ENCODE measurements at places on chromosomes 4 and X.

DNA sequence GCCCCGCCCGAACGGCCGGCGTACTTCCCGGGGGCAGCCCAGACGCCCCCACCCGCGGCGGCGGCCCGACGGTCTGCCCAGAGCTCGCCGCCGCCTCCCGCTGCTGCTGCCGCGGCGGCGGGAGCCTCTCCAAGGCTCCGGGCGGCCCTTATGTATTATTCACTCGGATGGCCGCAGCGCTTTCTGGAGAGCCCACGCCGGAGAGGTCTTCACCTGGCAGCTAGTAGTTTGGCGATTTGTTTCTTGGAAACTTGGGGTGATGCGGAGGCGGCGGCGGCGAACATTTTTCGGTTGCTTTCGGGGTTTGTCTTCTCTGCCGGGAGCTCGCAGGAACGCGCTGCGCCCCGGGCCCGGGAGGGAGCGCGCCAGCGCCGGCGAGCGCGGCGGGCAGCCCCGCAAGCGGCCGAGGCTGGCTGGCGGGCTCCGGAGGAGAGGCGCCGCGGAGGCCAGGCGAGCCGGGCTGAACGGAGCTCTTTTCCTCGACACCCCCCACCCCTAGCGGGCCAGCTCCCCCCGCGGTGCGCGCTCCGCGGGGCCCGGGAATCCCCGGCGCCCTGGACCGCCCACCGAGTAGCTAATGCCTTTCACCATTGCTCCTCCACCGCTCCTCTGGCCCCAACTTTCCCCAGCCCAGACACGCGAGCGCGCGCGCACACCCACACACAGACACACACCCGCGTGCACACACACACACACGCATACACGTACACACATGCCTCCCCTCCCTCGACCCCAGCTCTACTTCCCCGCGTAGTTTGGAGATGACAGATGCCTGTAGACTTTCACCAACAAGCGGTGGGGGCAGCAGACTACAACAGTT lies 113.5 kb downstream of the DHX15 start:
- peak; percentile 38 for DNase-seq

DNA sequence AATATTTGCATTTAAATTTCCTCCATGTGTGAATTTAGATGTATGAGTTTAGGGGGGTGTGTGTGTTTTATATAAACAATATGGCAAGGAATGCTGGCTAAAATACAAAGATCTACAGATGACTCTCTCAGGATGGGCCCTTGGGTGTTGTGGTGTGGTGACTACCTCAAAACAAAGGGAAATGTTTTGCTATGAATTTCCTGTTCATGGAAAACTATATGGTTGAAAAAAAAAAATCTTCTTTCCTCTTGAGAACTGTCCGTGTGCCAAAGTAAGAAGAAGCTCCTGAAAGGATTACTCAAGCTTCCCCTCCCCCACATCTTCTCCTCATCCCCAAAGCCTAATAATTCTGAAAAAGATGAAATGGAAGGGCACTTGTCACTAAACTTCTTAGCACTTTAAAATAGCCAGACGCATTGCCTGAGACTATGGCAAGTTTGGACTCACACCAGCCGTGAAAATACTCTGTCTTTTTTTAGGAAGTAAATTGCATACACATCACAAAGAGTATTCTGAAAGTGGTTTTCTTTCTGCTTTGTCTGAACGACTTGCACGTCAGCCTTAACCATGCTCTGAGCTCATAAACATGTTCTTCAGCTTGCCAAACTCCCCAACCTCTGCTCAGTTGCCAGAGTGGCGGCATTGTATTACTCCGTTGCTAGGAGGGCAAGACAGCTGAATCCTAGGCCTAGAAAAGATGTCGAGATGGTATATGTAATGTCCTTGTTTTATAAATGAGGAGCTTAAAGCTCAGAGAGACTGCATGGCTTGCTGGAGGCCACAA lies 250.4 kb upstream of the JADE1 start:
- no peak for DNase-seq

GRCh38 chrX:101415180-101416145 lies 7.4 kb downstream of the HNRNPH2 start:
- peak; percentile 89 for DNase-seq

DNA sequence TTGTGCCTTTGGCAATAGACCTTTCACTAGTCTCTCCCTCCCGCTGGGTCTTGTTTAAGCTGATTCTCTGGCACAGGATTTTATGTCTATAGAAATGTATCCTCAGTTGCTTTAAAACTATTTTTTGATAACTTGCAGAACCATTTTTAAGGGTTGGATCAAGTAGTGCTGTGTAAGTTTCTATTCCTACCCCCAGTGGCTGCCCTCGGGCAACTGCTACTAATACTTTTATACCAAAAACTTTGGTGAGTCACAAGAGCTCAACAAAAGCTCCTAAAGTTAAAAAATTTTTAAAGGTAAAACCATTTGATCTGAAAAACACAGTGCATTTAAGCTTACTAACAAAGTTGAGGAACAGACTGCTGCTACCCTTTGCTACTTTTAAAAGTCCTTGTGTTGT lies 1460.6 kb upstream of the PCDH7 start:
- no peak for DNase-seq

GRCh38 chr4:14441561-14441960 lies 560.7 kb upstream of the CPEB2 start:
- no peak for DNase-seq

DNA sequence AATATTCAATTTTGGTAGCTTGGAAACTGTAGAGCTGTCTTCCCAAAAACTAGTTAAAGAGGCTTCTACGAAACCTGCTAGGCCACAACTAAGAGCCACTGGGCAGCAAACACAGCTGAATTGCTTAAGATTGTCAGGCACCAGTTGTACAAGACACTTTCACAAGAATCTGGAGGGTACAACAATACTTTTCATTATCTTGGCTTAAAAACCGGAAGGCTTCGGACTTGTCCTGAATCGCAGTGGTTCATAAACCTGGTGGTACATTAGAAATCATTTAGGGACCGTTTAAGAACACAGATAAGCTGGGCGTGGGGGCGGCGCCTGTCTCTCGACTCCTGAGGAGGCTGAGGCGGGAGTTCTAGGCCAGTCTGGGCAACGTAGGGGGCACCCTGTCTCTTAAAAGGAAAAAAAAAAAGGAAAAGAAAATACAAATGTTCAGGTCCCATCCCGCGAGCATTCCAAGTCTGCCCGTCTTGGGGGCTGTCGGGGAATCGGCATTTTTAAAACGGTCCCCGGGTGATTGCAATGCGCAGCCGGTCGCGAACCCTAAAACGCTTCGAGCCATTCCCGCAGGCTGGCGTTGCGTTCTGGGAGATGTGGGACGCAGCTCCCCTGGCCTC lies 763 bp downstream of the PYURF start:
- DNase-seq = peak; percentile 60

DNA sequence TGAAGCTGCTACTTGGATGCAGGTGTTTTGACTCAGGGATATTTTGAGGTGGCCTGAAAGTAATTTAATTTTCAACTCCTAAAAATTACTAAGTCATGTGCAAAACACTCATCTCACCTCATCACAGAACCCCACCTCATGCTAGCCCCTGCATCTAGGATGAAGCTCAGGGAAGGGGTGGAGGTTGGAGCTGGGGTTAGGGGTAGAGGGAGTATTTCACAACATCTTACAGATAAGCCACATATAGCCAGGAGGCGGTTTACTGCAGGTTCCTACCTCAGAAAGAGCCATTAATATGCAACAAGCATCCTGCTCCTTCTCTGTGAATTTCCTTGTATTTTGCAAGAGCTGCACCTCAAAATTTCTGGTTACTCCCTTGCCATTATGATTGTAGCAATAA lies 70.5 kb upstream of the TSPAN5 start:
- DNase-seq = no peak

- DNase-seq = no peak
Observed at GRCh38 chrX:42755815-42756214, 22.1 kb downstream of the PPP1R2C start.

DNA sequence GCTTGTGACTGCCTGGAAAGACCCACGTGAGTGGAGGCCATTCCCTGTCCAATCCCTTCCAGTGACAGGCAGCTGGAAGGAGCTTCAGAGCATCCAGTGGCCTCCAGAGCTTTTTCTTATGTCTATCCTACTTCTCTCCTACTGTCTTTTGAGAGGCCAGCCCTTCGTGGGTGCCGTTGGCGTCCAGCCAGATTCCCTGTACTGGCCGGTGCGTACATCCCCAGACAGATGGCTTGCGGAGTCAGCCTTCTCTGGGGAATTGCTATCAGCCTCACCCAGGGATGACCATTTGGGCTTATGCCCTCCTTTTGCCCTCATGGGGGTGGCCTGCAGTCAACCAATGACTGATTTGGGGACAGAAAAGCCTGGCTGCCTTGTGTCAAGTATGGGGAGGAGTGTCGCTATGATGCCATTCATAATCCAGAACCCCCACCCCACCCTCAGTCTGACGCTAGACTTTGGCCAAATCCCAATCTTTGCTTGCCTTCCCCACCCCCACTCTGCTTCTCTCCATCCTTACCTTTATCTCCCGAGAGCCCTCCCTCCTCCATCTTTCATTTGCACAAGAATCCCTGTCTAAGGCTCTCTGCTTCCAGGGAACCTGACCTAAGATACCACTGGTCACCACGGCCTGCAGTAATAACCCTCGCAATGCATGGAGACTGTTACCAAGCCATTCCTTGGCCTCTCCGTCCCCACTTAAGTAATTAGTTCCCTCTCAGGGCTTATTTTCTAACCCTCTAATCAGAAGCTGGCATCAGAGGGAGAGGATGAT lies 150.3 kb upstream of the BCOR start:
- no peak for DNase-seq

DNA sequence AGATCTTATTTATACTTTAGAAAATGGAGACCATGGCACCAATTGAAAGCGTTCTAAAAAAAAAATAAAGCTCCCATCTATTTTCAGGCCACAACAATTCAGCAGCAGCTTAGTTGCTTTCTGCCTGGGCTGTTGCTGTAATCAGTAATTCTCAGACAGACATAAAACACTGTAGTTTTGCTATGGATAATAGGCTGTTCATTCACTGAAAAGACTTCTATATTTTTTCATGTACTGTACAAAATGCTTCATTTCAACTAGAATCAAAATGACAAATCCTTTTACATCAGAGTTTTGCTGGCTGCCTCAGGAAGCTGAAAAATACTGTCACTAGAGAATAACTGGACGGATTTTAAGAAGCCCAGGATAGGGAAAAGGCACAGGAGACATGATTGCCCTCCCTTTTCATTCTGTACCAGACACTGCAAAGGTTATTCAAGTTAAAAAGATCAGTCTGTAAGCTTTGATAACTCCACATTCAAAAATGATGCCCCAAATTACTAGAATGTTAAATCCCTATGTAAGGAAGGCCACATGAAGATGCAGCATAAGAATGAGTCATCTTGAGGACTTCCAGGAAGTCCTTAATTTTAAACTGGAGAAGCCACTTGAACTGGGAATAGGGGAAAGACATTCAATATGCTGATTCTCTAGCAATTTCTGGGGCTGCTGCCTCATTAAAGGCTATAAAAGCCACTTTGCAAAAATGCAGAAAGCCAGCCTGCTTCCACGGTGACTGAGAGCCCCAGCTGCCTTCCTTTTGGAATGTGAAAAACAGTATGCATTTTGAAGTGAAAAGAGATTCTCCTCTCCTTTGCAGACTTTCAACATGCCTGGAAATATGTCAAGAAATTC lies 403.2 kb upstream of the RASGEF1B start:
- DNase-seq = no peak

- DNase-seq = peak; percentile 59
Observed at GRCh38 chr4:119139822-119140252, 4.2 kb downstream of the MYOZ2 start.

DNA sequence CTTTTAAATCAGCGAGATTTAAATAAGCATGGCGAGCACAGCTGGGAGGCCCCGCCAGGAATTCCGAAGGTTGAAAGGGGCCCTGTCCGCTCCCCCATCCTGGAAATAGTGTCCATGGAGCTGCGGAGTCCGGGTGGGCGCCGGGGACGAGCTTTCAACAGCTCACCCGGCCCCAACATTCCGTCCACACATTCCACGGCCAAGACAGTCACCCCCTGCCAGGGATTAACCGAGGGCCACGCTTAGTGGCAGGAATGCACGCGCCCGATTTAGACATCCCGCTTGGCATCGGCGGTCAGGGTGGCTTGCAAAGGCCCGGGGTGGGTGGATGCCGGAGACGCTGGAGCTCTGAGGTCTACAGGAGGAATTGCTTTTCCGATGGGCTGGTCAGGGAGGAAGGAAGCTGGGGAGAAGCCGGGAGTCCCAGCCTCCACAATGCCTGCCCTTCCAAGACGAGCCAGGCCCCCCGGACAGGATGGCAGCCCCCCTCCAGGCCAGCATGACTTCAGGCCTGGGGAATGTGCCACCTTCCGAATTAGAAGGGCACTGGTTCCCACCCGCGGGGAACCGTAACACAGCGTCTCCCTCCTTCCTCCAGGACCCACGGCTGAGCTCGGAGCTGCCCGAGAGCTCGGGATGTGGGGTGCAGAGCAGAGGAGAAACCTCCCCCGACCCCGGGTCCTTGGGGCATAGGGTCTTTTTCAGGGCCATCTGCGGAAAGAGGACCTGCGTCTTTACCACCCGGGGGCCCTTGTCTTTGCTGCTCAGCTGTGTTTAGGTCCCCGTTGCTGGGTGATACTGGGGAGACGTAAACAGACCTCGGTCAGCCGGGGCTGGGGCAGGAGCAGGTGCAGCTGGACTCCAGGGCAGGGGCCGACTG lies 26.9 kb upstream of the PPP2R3B start:
- DNase-seq = peak; percentile 69

GRCh38 chrX:1535241-1536041 lies 1.5 kb downstream of the P2RY8 start:
- peak; percentile 89 for DNase-seq

DNA sequence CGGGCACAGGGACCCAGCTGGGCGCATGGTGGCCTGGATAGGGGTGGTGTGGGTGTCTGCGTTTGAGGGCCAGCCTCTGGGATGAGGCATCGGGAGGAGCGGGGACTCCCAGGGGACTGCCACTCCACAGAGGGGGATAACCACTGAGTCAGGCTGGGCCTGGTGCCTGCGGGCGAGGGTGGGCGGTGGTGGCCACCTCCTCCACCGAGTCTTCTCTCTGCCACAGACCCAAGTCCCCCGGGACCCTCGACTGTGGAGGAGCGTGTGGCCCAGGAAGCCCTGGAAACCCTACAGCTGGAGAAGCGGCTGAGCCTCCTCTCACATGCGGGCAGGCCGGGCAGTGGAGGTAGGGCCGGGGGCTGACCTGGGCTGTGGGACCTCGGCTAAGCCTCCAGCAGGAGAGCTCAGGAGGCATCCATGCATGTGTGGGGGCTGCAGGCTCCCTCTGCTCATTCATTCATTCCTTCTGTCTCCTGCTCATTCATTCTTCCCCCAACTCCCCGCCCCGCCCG lies 26.4 kb downstream of the DOK7 start:
- DNase-seq = no peak

DNA sequence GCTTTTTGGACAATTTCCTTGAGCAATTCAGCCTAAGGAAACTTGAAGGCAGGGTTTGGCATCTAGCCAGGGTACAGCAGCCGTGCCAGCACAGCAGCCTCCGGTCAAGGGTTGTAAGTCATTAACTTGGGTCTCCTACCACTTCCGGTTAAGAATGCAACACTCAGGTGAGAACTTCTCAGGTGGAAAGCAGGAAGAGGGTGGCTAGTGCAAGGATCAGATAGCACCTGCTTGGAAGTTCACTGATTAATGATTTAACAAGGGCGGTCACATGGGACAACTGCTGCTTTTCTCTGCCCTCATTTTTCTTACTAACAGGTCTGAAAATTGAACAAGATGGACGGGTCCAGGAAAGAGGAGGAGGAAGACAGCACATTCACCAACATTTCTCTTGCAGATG lies 30.1 kb upstream of the SCOC start:
- DNase-seq = no peak

GRCh38 chr4:136516371-136516770 lies 1015.9 kb downstream of the PCDH18 start:
- DNase-seq = no peak
